Hematopoietic multipotent progenitor cell treated with erythropoietin and hydrocortisone succinate and interleukin-3 and kit ligand, for 4 days (in vitro differentiated cells): ENCODE measurements at places on chromosomes 4 and X.

- DNase-seq, result no peak
Measured at GRCh38 chr4:2091990-2092668, 33.0 kb downstream of the NAT8L start.

GRCh38 chrX:64394874-64395567, at the start of gene MTMR8:
MTMR8 (minus strand) TSS chrX:64395452; CDS start chrX:64395363, 89 bp downstream.
- DNase-seq, result peak; percentile 86

DNA sequence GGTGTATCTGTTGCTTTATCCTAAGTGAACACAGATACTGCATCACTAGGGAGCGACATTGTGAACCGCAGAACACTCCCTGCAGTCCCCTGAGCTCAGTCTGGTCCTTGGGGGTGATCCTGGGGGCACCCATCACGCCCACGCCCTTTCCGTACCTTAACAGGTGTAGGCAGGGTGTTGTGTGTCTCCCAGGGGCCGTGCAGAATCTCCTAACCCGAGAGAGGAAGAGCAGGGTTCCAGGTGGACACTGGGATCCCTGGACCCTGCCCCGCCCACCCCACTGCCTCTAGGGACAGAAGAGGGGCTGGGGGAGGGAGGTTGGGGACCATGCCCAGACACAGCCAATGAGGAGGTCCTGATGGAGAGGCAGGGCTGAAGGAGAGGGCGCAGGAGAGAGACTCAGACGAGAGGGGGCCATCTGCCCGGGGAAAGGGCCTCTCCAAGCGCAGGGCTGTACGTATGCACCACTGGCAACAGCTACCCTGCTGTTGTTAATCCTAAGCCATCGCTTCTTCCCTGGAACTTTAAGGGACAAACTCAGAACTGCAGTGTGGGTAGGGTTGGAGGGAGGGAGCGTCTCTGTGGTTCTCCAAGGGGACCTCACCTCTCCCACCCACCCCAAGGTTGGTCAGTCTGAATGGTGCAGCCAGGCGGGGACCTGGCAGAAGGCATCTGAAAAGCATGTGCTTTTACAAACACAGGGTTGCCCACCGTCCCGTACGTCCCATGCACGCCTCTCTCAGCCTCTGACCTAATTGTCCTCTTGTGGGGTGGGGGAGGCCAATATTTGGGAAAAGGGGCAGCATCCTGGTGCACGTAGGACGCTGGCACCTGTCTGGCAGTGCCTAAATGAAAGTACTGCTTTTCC, 2.5 kb downstream of the P2RY8 start:
- peak; percentile 74 for DNase-seq

DNA sequence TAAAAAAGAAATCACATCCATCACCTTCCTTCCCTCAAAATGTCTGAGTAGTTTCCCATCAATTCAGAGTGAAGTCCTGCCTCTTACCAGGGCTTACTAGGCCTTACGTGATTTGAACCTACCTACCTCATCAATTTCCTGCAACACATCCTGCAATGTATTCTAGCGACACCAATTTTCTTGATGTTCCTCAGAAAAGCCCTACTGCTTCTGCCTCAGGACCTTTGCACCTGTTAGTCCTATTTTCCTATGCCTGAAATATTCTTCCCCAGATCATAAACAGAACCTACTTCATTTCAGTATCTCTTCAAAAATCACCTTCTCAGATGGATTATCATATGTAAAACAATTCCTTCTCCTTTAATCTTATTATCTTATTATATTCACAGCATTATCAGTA, 52.8 kb downstream of the ZAR1 start:
- no peak for DNase-seq

GRCh38 chrX:110852180-110852579, 56.6 kb upstream of the CHRDL1 start:
- peak; percentile 42 for DNase-seq

DNA sequence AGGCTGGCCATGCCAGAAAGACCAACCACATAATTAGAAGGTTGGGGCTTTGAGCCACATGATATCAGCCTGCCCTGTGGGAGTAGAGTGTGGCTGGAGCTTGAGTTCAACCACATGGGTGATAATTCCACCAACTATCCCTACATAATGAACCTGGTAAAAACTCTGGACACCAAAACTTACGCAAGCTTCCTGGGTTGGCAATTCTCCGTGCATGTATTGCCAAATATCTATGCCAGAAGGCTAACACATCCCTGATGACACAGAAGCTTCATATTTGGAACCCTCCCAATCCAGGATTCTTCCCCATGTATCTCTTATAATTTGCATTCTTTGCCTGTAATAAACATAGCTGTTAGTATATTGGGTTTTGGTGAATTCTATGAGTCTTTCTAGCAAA, 68.2 kb downstream of the FUNDC1 start:
- no peak for DNase-seq

- no peak for DNase-seq
Measured at GRCh38 chrX:72620550-72621145, 48.0 kb upstream of the HDAC8 start.

DNA sequence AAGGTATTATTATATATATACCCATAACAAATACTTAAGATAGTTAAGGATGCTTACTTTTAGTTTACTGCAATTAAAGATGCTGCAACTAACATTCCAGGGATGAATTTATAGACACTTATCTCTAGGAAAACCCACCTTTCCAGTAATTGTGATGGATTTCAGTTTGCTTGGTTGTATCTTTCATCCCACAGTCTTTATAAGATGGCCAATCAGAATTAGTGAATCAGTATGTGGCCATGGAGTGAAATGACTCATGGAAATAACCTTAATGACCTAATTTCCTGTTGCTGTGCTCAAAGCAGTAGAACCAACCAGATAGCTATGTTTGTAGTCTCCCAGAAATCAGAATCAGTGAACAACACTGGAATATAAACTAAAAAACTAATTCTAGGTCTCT, 26.4 kb downstream of the MOSPD2 start:
- DNase-seq, result peak; percentile 15

GRCh38 chr4:177339477-177340374, 30.1 kb downstream of the NEIL3 start:
- DNase-seq, result peak; percentile 68

DNA sequence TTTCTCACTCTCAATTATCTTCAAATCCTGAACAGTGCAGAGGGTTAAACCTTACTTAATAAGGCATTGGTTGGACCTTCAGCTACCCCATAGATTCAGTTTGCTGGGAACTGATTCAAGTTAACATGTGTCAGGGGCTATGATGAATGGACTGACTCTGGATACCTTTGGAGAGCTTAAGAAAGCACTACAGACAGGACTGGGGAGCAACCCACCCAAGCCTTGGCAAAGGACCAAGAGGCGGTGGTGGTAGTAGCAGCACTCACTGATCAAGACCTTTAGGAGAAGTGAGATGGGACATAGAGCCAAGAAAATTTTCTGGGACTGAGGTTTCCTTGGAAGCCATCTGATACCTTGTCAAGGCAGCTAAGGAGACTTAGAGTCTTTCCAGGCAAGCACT, 43.0 kb upstream of the TAPT1 start:
- DNase-seq, result no peak

GRCh38 chr4:163279713-163280112, 52.7 kb downstream of the NPY1R start:
- DNase-seq, result no peak
